ENCODE measurements at places on chromosomes 1 and 21.

DNA sequence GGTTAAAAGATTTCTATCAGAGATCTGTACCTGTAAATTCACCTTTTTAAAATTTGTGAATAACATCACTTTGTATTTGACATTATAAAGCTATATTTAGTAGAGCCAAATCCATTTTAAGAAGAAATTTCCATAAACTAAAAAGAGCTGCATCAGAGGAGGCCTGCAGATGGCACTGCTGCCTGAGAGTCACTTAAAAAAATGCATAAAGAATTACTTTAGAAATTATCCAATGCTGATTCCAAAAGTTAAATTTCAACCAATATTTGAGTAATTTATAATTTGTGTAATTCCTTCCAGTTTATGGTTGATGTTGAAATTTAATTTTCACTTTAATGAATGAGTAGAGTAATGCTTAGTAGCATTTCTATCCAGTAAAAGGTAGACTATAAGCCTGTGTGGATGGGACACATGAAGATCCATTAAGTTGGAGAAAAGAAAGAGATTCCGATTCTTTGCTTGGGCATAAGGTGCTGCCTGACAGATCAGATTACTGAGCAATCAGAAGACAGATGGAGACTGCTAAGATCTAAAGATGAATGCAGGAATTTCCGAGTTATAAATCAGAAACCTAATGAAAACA lies 20.7 kb upstream of the RPE65 start:
- DNase-seq = no peak

GRCh38 chr1:119081700-119082099 lies 58.8 kb downstream of the WARS2 start:
- no peak for DNase-seq

DNA sequence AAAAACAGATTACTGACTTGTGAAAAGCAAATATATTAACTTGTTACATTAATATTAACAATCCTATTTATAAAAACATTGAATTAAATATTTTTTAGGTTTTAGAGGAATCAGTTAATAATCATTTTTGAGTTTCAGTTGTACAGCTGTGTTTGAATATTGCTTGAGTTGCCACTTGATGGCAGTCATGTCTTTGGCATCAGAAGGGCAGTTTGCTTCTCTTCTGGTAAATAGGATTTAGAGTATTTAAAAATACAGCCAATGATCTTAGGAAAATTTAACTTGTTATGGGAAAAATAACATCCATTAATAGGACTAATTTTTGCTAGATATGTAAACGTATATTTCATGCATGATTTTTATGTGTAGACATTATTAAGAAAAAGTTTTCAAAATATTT lies 234.1 kb downstream of the NCAM2 start:
- DNase-seq = peak; percentile 7

DNA sequence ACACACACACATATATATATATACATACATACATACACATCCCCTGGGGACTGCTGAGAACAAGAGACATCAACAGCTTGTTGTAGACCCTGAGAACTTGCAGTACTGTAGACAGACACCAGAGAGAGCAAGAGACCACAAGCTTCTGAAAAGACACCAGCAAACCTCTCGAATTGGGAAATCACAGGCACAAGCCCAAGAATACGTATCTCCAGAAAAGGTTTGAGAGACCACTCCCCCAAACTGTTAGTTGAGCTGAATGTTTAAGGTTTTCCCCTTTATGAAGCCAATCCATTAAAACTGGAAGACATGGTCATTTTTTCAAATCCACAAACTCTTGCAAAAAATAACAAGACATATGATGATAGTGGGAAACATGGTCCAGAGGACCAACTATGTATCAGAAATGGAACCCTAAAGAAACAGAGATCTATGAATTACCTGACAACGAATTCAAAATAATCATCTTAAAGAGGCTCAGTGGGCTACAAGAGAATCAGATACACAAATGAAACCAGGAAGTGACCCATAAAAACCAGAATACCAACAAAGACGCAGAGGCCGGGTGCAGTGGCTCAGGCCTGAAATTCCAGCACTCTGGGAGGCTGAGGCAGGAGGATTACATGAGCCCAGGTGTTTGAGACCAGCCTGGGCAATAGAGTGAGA lies 45.1 kb downstream of the SLC2A1 start:
- DNase-seq = peak; percentile 64

DNA sequence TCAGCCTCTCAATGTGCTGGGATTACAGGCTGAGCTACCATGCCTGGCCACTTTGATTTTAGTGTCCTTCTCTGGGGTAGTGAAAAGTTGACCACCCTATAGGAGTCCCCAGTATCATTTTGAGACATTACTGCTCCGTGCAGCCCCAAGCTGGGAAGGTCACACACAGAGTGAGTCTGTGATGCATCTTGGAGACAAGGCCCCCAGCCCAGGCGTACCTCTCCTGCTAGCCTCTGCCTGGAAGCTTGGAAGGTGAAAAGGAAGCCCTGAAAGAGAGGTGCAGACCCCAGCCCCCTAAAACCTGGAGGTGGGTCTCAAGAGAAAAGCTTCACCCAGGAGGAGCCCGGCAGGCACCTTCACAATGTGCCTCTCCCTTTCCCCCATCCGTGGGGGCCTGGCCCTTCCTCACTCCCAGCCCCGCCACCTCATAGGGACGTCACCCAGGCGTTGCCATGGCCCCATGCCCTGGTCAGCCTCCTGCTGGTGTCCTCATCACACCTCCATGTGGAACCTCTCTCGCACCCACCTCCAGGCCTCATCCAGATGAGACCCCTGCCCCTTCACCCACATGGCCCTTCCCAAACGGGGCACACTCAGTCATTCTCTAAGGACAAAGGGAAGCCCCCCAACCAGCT lies 5.6 kb upstream of the ARF1 start:
- DNase-seq = peak; percentile 5

GRCh38 chr1:165900576-165901380 lies 73.4 kb downstream of the UCK2 start:
- no peak for DNase-seq

DNA sequence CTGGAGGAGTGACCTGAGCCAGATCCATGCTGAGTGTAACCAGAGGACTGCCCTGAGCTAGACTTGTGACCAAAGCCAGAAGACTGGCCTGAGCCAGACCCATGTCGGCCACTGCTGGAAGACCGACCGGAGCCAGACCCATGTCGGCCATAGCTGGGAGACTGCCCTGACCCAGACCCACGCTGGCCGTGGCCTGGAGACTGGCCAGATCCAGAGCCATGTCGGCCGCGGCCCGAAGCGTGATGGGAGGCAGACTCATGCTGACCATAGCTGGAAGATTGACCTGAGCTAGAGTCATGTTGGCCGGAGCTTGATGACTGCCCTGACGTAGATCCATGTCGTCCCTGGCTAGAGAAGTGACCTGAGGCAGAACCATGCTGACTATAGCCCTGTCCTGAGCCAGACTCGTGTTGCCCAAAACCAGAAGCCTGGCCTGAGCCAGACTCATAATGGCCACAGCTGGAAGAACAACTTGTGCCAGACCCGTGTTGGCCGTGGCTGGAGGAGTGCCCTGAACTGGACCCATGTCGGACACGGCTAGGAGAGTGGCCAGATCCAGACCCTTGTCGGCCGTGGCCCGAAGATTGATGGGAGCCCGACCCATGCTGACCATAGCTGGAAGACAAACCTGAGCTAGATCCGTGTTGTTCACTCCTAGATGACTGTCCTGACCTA lies 5.1 kb downstream of the HRNR start:
- DNase-seq = no peak

GRCh38 chr1:178273707-178274410 lies 180.0 kb downstream of the RASAL2 start:
- no peak for DNase-seq

DNA sequence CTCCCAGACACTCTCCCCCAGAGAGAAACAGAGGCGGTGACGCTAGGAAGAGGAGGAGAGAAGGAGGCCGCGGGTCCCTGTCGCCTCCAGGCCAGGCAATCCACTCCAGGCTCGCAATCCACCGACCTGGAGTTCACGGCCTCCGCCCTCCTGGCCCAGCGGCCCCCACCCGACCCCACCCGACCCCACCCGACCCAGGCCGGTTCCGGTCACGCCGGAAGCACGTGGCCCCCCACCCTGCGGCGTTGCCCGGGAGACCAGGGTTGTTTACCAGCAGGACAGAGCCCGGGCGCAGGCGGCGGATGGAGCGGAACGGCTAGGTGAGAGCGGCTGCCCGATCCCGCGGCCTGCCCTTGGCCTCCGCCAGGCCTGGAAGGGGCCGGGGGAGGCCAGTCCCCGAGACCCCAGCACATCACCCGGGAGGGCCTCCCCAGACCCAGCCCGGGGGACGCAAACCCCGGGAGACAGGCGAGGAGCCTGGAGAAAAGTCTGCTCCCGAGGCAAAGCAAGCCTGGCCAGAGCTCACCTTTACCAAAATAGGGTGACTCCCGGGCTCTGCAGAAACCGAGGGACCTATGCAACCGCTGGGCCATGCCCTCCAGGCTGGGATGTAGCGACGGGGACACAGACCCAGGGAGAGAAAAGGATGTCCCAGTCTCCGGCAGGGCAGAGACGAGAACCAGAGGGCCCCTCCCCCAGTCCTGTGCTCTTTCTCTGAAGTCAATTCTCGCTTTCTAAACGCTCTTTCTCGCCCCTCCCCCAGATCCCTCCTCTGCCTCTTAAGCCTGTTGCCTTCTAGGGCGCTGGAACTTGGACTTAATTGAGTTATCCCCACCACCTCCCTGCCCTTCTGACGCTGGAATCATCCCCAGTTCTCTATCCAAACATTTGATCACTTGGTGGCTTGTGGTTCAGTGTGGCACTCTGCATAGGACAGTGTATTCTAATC lies at the start of the genes PLA2G2C and UBXN10:
TSS of gene PLA2G2C (minus strand) at position 685 of the 949 bp plus-strand sequence. CDS start 9,155 bp downstream, outside the sequence.
TSS of gene UBXN10 (plus strand) at position 263 of the 949 bp plus-strand sequence. CDS start 4,466 bp downstream, outside the sequence.
- peak; percentile 84 for DNase-seq

GRCh38 chr1:172585861-172586260 lies 52.9 kb downstream of the SUCO start:
- no peak for DNase-seq

DNA sequence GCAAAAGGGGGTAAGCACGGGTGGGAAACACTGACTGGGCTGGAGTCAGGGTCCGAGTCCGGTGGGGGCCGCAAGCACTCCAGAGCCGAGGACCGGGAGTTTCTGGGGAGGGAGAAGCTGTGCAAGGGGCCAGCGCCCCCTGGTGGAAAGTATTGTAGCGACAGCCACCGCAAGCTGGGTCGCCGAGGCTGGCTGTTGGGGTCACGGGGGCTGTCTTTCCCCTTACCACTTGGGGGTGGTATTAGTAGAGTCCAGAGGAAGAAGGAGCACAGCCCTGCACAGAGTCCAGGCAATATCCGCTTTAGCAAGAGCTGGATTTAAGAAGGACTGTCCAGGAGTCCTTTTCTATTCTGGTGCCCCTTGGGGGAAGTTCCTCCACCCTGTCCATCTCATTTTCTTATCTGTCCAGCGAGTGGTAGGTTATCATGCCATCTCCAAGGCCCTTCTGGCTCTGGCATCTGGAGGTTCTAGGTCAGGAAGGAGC lies 17.9 kb upstream of the ETV3 start:
- DNase-seq = peak; percentile 81

- peak; percentile 22 for DNase-seq
These were observed 62.6 kb upstream of the CLDN14 start for GRCh38 chr21:36542312-36543101.

- DNase-seq = no peak
These were observed 68.4 kb downstream of the DNM3 start for GRCh38 chr1:171909711-171910110.

DNA sequence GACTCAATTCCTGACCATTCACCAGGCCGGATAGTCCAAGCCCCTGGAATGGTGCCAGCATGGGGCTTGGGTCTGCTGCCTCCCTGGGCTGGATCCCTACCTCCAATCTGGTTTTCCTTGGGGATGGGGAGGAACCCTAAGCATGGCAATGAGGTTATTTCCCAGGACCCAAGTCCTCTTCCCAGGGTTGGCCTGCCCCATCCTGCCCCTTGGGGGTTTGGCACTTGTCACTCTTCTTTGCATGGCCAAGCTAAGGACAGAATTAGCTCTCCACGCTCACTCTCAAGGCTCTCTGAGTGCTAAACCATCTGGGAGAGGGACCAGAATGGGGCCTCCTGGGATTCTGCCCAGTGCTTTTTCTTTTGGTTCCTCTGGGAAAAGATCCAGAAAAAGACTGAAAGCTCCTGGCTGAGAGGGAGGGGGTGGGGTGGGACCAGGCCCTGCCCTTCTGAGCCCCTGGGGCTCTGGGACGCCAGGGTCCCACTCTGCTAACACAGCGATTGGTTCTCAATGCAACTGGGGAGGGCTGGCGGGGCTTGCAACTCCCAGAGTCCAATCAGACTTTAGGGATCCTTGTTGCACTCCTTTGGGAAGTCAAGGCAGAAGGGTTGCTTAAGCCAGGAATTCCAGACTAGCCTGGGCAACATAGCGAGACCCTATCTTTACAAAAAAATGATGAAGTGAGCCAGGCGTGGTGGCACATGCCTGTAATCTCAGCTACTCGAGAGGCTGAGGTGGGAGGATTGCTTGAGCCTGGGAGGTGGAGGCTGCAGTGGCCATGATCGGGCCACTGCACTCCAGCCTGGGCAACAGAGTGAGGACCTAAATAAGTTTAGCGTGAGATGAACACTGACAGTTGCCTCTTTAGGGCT lies 52.7 kb downstream of the DHRS3 start:
- no peak for DNase-seq

- DNase-seq = no peak
These were observed 42.8 kb upstream of the IL12RB2 start for GRCh38 chr1:67264899-67265298.

GRCh38 chr1:115239426-115239825 lies 98.6 kb downstream of the NGF start:
- no peak for DNase-seq

DNA sequence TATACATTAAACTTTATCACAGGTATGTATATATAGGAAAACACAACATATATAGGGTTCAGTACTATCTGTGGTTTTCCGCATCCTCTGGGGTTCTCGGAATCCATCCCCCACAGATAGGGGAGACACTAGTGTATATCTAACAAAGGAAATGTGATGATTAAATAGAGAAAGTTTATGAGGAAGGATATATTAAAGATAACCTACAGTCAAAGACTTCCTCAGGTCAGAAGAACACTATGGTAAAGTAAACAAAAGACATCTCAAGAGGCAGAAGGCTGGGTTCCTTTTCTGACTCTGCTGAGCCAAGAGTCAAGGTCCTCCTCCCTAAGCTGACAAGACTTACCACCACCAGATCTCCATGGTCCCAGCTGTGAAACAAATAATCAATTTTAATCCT lies 12.1 kb downstream of the USP24 start:
- no peak for DNase-seq

DNA sequence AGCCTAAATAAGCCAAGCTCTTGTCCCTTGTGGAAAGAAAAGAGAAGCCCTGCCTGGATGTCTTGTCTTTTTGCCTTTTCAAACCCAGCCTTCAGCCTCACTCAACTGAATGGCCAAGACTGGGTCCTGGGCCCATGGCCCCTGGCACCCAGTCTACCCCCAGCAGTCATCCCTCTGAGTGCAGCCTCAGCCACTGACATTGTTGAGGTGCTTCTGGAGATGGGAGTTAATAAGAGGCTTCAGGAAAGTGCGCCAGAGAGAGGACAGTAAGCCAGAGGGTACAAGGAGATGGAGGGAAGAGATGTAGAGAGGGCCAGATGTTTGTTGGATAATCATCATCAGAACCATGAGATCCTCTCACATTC lies 6.8 kb downstream of the FNDC5 start:
- no peak for DNase-seq

DNA sequence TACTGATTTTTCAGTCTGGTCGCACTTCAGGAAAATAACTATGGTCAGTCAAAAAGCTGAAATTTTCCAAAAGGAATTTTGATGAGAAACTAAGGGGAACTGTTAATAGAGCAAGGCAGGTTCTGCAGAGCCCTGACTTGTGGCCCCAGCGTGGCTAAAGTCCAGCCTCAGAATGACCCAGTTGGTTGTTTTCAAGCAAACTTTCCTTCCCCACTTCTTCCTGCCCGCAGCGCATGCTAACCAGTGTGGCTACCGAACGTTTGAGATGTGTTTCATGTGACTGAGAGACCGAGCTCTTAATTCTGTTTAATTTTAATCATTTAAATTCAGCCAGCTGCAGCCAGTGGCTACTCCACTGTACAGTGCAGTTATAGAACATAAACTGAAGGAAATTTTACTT lies 6.2 kb upstream of the IL10RB start:
- DNase-seq = peak; percentile 24

Data from transverse colon (tissue), 4 donors.